ENCODE measurements at places on chromosomes 13 and 19. TPM values are rescaled to one million over a fixed set of nuclear protein-coding genes. Genes with fewer than 3 reads are reported as not detected.

The HMG20B gene
- total RNA-seq = 38.5 TPM

GRCh38 chr19:30017172-30017571 is 75.1 kb downstream of the URI1 start:
- DNase-seq = no peak

GRCh38 chr19:10207026-10207425 is 12.3 kb upstream of the DNMT1 start:
- no peak for DNase-seq

DNA sequence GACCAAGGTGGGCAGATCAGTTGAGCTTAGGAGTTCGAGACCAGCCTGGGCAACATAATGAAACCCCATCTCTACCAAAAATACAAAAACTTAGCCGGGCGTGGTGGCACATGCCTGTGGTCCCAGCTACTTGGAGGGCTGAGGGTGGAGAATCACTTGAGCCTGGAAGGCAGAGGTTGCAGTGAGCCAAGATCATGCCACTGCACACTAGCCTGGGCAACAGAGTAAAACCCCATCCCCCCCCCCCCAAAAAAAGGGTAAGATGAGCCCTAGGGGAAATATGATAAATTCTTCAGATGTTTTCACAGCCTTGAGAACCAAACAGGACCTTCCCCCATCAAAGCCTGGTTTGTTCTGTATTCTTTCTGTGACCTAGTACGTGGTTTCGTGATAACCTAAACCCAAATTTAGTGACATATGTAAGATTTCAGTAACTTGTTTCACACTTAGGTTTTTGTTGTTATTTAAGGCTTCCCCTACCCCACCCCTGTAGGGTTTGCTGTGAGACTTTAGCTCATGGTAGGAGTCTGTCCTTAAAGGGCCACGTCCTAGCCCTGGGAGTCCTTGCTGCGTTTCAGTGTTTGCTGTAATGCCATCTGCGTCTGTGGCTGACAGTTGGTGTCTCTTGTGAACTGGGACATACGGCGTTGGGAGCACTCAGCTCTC is 49.6 kb downstream of the MYO9B start:
- no peak for DNase-seq

DNA sequence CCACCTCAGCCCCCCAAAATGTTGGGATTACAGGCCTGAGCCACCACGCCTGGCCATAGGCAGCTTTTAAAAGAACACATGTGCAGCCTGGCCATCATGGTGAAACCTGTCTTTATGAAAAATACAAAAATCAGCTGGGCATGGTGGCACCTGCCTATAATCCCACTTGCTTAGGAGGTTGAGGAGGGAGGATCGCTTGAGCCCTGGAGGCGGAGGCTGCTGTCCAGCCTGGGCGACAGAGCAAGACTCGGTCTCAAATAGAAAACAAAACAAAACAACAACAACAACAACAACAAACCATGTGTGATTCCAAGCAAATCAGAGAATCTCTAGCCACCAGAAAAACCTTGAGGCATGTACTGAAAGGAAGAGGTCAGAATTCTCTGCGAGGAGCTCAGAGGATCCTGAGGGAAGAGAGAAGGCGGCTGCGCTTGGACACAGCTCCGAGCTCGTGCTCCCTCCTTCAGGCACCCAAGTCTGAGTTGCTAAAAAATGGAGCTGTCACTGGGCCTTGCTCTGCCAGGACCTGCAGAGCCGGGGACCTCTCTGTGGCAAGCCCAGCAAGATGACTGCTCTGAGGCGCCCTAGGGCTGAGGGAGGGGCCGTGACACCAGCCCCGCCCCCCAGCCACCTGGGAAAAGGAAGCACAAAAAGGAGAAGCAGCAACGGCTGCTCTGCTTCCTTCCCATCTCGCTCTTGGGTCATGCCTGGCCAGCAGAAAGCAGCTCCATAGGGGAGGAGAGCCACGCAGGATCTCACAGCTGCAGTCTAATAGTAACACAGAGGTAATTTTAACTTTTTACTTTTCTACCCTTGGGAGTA is at the start of gene ARL11:
ARL11 (plus strand) TSS at position 677 of the 822 bp plus-strand sequence. CDS start 1,941 bp downstream, outside the sequence.
- peak; percentile 50 for DNase-seq

DNA sequence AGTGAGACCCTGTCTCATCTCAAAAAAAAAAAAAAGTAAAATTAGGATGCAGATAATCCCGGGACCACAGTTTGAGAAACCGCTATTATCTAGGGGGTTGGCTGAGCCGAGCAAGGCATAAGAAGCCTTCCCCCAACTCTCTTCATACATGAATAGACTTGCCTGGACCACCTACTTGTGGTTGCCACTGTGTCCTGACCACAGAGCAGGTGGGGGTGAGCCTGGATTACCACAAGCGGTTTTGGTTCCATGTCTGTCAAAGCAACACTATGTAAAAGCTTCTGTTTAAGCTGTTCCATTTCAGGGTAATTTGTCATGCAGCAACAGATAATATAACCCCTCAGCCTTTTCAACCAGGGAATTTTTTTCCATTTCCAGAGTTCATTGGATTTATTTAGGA is 3.3 kb upstream of the NAPA start:
- no peak for DNase-seq

The SMAD9 gene
- total RNA-seq = 27.0 TPM

The ANGPTL8 gene
- total RNA-seq = not detected

DNA sequence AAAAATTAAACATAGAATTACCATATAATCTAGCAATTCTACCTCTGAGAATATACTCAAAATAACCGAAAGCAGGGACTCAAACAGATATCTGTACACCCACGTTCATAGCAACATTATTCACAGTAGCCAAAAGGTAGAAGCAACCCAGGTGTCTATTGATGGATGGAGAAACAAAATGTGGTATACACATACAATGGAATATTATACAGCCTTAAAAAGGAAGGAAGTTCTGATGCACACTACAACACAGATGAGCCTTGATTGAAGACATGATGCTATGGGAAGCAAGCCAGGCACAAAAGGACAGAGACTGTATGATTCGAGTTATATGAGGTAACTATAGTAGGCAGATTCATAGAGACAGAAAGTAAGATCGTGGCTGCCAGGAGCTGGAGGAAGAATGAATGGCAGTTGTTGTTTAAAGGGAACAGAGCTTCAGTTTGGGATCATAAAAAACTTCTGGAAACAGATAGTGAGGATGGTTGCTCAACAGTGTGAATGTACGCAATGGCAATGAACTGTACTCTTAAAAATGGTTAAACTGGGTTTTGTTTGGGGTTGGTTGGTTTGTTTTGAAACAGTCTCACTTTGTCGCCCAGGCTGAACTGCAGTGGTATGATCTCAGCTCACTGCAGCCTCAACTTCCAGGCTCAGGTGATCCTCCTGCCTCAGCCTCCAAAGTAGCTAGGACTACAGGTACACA is 47.5 kb downstream of the ZIC5 start:
- DNase-seq = no peak

DNA sequence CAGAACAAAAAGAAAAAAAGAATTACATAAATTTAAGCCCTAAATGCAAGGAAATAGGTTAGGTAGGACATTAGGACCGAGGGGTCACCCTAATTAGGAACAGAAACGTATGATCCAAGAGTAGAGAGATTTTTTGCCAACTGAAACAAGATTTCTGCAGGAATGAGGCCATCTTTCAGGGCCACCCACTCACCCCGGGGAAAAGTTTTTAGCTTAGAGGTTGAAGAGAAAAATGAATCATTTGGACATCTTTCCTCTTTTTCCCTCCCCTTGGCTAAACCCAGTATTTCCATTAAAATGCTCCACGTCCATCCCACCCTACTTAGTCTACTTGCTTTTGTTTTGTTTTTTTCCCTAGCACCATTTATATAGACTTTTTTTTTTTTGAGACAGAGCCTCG is 10.6 kb upstream of the PNMA8A start:
- peak; percentile 84 for DNase-seq

The ATP4B gene
- not detected for total RNA-seq

DNA sequence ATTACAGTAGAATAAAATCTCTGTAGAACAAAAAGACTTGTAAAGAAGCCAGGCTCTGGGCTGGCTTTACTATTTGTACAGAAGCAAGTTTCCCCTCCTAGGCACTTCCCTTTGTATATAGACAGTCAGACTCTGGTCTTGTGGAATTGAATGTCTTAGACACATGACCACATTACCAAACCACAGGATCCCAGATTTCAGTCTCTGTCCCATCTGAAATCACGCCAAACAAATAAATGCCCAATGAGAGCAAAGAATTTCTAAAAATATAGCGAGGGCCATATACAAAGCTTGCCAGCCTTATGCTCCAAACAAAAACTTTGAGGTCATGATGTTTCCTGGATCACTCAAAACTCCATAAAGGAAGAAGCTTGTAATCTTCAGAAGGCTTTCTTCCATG is 23.9 kb downstream of the CCDC70 start:
- DNase-seq = no peak

GRCh38 chr13:61727767-61728166 is 312.1 kb upstream of the PCDH20 start:
- DNase-seq = peak; percentile 25

DNA sequence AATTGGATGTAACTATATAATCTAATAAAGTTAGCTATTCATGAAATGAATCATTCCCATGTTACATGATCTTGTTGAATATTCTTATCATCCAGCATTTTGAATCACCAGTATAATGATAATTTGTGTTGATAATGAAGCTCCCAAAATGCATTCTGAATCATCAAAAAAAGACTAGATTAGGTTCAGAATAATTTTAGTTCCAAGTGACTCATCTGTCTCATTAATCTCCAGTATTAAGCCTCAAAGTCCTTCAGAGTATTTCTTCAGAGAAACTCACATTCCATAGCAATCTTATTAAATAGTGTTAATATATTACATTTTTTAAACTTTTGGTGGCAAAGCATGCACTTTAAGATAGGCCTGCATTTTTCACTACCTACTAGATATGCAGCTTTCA is 207.5 kb downstream of the SLITRK5 start:
- peak; percentile 5 for DNase-seq

The AKAP8L gene
- 28.4 TPM for total RNA-seq

GRCh38 chr13:45847554-45848224 is 3.9 kb downstream of the SIAH3 start:
- peak; percentile 12 for DNase-seq

The PSG4 gene
- 17.8 TPM for total RNA-seq

The TMPRSS9 gene
- total RNA-seq = not detected

- DNase-seq = no peak
Measured at GRCh38 chr13:47628666-47629065, 372.4 kb downstream of the SUCLA2 start.

- DNase-seq = no peak
Measured at GRCh38 chr19:29062475-29063435, 150.2 kb downstream of the UQCRFS1 start.

DNA sequence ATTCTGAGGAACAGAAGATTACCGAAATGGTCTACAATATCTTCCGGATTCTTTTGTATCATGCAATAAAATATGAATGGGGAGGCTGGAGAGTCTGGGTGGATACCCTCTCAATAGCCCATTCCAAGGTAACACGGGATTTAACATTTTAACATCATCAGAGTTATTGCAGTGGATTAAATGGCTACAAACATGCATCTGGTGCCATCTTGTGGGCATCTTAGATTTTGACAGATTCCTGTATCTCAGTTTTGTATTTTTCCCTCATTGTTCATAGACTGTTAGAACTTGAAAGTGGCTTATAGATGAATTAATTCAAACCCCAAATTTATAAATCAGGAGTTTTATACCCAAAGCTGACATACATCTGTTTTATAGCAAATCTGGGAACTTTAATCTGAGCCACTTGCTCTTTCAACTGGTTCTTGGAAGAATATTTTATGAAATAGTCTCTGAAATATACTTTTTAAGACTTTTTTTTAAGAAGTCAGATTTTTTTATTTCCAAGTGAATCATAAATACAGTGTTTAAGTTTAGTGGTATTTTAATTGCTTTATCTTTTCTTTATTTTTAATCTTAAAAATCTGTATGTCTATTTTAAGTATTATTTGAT is 215.2 kb downstream of the NBEA start:
- peak; percentile 69 for DNase-seq

DNA sequence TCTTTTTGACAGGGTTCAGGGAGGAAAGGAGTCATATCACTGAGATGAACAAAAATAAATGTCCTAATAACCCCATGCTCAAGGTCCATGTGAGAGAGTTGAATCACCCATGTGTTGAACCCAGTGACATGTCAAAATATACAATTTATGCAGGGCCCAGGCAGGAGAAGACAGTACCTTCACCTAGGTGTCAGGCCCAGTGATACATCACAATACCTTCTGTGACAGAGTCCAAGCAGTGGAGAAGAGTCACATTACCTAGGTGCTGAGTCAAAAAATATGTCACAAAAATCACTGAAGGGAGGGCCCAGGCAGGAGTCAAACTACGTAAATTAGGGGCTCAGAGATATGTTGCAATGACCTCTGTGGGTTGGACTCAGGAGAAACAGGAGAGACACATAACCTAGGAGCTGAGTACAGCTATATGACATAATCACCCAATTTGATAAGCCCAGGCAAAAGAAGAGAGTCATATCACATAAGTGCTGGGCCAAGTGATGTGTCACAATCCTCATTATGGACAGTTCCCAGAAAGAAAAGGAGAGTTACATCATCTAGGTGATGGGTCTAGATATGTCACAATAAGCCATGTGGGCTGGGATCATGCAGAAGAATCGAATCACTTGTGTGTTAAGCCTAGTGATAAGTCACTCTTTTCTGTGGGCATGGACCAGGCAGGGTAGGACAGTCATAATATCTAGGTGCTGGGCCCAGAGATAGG is 13.8 kb upstream of the ZNF724 start:
- DNase-seq = no peak

GRCh38 chr13:23580684-23581060 is 10.5 kb downstream of the TNFRSF19 start:
- DNase-seq = peak; percentile 52

All from umbilical cord (tissue), 2 donors.